Camera-type eye (tissue), 1 donor: ENCODE measurements at places on chromosomes 16 and 17. TPM values are rescaled to one million over a fixed set of nuclear protein-coding genes. Genes with fewer than 3 reads are reported as not detected.

The FOXN1 gene
- total RNA-seq, result not detected

The KRTAP1-5 gene
- total RNA-seq, result not detected

The TBC1D26 gene
- 2.9 TPM for total RNA-seq

The KRT28 gene
- 0.27 TPM for total RNA-seq

The AOC3 gene
- 18.6 TPM for total RNA-seq

The RHBDL1 gene
- 4.3 TPM for total RNA-seq

The FKBP10 gene
- 167 TPM for total RNA-seq

The PRR35 gene
- 2.0 TPM for total RNA-seq

The ASB16 gene
- total RNA-seq, result 2.4 TPM
